ENCODE measurements at places on chromosomes 1 and 21. TPM values are rescaled to one million over a fixed set of nuclear protein-coding genes. Genes with fewer than 3 reads are reported as not detected.

DNA sequence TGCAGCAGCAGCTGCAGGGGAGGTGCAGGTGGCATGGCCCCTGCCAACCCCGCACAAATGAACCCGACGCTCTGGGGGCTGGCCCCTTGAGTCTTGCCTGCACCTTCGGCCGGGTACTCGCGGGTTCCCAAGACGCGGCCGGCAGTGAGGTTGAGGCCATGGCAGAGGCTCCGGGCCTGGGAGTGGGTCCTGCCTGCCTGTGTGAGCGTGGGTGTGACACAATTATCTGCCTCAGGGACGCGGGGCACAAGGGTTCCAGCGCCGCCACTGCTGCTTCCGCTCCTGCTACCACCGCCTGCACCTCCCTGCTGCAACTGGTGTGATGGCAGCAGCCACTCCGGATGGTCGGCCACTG is 20.9 kb upstream of the TGFB2 start:
- no peaks in the 10 kb centered on the region for H3K27me3 ChIP-seq
- H3K4me3 ChIP-seq, result no peak overlapping the region
- no peaks in the 10 kb centered on the region for H3K4me1 ChIP-seq
- H3K27ac ChIP-seq, result no peak overlapping the region
- 0 out of 2 replicates have a peak, but pooled peaks cover 1% of the 10 kb centered on the region for H3K36me3 ChIP-seq

- H3K4me1 ChIP-seq, result peaks cover 7% of the 10 kb centered on the region
- H3K4me3 ChIP-seq, result no peak overlapping the region
- no peaks in the 10 kb centered on the region for H3K36me3 ChIP-seq
- H3K27ac ChIP-seq, result no peak overlapping the region
- DNase-seq, result no peak
Measured at GRCh38 chr1:239718997-239719628, 332.7 kb downstream of the CHRM3 start.

GRCh38 chr1:60878323-60878722 is 204.0 kb upstream of the NFIA start:
- no peaks in the 10 kb centered on the region for H3K27me3 ChIP-seq
- H3K4me3 ChIP-seq, result no peak overlapping the region
- H3K36me3 ChIP-seq, result no peaks in the 10 kb centered on the region
- no peak overlapping the region for H3K27ac ChIP-seq

WLS gene
- total RNA-seq, result 70.6 TPM

CSF3R gene
- total RNA-seq, result 1.3 TPM

GRCh38 chr1:156879876-156880275 is 13.6 kb upstream of the PEAR1 start:
- no peak overlapping the region for H3K27ac ChIP-seq
- H3K4me3 ChIP-seq, result no peak overlapping the region
- H3K4me1 ChIP-seq, result no peaks in the 10 kb centered on the region
- no peak for DNase-seq

DNA sequence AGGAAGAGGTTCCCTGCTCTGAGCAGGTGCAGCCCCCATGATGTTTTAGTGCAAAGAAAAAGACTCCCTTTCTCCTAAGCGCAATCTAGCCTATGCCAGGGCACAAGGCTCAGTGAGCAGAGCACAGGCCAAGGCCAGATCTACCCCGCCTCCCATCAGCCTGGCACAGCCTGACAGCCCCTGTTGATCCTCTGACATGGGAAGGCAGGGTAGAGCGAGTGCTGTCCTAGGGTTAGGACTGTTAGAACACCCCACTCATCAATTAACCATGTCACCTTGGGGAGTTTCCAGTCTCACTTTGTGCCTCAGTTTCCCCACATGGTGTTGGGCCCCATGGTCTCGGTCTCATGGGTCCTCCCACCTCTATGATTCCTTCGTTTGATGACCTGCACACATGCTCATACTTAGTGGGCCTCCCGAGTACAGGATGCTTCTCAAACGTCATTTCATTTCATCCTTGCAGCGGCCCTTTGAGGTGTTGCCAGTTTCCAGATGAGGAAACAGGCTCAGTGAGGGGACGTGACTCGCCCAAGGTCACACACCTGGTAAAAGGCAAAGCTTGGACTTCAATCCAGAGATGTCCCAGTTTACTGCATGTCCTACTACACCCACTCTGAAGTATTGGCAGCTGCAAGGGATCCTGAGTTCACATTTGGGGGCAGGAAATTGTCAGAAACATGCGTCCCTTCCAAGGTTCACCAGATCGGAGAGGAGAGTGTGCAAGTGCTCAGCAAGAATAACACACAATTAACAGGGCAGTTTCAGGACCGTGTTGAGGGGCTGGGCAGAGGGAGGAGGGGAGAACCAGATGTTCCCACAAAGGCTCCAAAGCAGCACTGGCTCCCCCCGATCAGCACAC is 213.3 kb downstream of the TRABD2B start:
- H3K36me3 ChIP-seq, result no peaks in the 10 kb centered on the region
- H3K27me3 ChIP-seq, result no peaks in the 10 kb centered on the region
- no peak overlapping the region for H3K4me3 ChIP-seq

GRCh38 chr1:202007304-202007703 is 3.1 kb upstream of the ELF3 start:
- DNase-seq, result no peak
- H3K27ac ChIP-seq, result peak overlapping the region; percentile 58
- H3K36me3 ChIP-seq, result peaks cover 10% of the 10 kb centered on the region
- no peaks in the 10 kb centered on the region for H3K27me3 ChIP-seq
- H3K4me3 ChIP-seq, result peak overlapping the region; percentile 48

DNA sequence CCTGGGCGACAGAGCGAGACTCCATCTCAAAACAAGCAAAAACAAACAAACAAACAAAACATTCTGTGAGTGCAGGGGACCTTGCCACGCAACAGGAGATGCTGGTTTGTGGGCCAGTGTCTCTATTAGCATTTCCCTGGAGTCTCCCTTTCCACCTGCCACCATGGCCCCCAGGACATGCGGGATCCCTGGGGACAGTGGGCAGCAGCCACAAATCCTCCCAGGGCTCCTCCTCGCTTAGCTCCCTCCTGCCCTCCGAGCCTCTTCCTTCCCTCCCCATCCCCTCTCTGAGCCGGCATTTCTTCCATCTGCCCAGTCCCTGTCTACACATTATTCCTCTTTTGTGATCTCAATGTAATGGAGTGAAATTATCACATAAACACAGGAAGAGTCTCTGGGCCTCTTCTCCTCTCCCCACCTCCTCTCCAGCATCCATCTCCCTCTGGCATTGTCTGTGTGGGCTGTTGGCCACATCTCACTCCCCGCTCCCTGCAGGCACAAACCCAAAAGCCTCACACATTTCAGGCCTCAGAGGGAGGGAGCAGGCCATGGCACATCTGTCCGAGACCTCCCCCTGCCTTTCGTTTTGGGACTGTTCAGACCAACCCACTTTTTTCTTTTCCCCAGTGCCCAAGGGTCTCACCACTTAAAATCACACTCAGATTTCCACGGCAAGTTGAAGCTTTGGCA is 144.3 kb downstream of the MIS18A start:
- H3K4me1 ChIP-seq, result no peaks in the 10 kb centered on the region
- H3K27ac ChIP-seq, result no peak overlapping the region
- H3K27me3 ChIP-seq, result no peaks in the 10 kb centered on the region
- DNase-seq, result no peak
- H3K4me3 ChIP-seq, result no peak overlapping the region

SPRR1B gene
- not detected for total RNA-seq

- no peak overlapping the region for H3K27ac ChIP-seq
- H3K4me3 ChIP-seq, result no peak overlapping the region
- H3K27me3 ChIP-seq, result no peaks in the 10 kb centered on the region
- no peaks in the 10 kb centered on the region for H3K36me3 ChIP-seq
- no peaks in the 10 kb centered on the region for H3K4me1 ChIP-seq
Measured at GRCh38 chr1:165577707-165578106, 33.9 kb downstream of the LRRC52 start.

FMN2 gene
- total RNA-seq, result not detected

- no peak overlapping the region for H3K4me3 ChIP-seq
- no peaks in the 10 kb centered on the region for H3K36me3 ChIP-seq
- no peak overlapping the region for H3K27ac ChIP-seq
Measured at GRCh38 chr1:99600782-99601181, 45.1 kb upstream of the PALMD start.

All from Caco-2 (cell line).